ENCODE measurements at places on chromosomes 6 and 20.

- DNase-seq: no peak
Observed at GRCh38 chr6:108904741-108905140, 56.5 kb downstream of the ARMC2 start.

- peak; percentile 53 for DNase-seq
Observed at GRCh38 chr6:31737315-31737990, 1.1 kb upstream of the CLIC1 start.

DNA sequence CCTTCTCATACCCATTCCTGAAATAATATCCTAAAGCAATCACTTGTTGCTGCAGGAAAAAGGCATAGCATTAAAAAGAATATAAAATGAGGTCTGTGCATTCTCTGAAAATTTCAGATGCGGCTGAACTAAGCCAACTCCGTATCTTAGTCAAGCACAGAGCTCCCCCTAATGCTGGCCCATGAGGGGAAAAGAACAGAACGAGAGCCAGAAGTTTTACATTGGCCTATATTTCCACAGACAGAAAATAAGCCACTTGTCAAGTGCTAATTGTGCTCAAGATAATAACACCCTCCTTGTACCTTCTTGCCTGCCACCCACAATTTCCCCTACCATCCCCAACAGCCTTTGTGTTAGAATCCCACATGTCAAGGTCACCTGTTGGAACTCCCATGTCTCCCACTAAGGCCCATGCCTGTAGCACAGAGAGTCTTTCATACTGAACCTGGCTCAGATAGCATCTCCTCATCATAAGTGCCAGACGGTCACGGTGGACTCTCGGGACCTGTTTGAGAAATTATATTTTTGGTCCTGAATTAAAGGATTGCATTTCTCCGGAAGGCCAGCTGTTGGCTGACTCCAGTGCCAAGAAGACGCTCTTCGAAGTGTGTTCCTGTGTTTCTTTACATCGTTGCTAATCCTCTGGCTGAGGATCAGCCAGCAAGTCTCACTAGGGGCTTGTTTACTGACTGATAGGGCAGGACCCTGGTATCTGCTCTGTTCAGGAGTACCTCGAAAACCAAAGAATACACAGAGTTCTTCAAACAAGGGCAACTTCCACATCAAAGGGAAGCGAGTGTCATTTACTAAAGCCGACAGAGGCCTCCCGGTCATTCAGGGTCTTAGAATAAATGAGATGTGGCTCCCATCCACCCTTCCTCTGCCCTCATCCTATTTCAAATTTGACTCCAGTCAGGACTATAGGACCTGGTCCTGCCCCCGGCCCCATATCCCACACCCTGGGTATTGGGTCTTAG lies 183.4 kb upstream of the FBXL4 start:
- DNase-seq: peak; percentile 1

- peak; percentile 85 for DNase-seq
Observed at GRCh38 chr20:47181056-47181862, 175.2 kb downstream of the ZMYND8 start.

DNA sequence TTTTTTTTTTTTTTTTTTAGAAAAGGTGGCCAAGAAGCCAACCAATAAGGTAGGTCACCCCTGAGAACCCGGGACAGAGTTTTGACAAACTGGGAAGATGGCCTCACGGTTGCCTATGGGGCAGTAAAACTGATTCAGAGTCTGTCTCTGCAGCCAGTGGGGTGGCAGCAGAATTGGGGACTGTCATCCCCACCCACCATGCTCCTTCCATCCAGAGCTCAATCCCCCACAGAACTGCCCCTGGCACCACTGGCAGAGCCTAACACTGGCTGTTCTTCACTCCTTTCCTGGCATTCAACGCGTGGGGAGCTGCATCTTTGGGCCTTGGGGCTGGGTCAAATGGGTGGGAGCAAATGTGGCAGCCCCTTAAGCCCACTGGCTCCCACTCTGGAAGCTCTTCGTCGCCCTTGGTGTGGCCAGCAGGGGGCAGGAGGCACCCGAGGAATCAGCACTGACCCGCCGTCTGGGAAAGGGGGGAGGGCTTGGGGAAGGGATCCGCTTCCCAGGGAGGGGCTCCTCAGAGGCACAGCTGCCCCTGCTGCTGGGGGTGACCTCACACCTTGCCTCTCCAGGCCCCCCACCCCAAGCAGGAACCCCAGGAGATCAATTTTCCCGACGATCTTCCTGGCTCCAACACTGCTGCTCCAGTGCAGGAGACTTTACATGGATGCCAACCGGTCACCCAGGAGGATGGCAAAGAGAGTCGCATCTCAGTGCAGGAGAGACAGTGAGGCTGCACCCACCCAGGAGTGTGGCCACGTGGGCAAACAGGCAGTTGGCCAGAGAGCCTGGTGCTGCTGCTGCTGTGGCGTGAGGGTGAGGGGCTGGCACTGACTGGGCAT lies 10.4 kb downstream of the CD40 start:
- DNase-seq: peak; percentile 25

- no peak for DNase-seq
Observed at GRCh38 chr20:50909413-50909812, 21.8 kb downstream of the ADNP start.

- DNase-seq: no peak
Observed at GRCh38 chr20:58716476-58717277, 24.1 kb downstream of the NPEPL1 start.

DNA sequence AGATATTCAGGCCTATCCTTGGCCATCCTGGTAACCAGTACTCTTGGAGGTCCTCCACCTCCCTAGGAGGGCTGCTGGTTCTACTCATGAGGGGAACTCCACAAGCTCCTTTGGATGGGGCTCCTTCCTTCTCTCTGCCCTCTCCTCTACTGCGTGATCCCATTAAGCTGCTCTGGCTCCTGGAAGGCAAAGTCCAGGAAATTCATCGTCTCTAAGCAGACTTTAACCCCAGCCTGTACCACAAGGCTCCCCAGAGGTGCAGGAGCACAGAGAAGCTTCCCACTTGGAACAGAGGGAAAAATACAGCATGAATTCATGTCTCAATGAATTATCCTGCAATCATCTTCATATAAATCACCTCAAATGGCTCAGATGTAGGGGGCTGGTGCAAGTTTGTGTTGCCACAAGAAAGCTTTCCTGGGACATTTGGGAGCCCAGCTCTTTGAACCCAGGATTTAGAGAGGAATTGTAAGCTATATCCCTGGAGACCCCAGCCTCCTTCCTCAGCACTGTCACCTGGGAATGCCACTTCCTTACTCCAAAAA lies 355.4 kb downstream of the CDC5L start:
- DNase-seq: no peak

DNA sequence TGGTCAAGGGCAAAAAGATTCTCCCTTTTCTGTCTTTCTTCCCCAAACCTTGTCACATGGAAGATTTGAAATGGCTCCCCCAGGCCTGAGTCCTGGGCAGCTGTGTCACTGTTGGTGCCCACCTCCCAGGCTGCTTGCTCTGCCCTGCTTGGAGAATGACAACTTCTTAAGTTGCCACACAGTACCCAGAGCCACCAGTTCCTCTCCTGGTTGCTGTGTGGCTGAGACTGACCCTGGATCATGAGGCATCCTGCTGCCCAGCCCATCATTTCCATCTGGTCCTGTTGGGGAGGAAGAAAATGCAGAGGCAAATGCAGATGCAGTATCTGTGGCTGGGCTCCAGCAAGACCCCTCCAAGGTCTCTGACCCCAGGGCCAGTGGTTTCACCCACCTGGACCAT lies 113.7 kb downstream of the PHACTR3 start:
- no peak for DNase-seq

- peak; percentile 28 for DNase-seq
Observed at GRCh38 chr6:89475634-89476033, 42.7 kb downstream of the ANKRD6 start.

- peak; percentile 77 for DNase-seq
Observed at GRCh38 chr6:104527761-104528415, 331.8 kb downstream of the HACE1 start.

GRCh38 chr6:111666847-111667246 lies 61.2 kb upstream of the TRAF3IP2 start:
- peak; percentile 35 for DNase-seq

DNA sequence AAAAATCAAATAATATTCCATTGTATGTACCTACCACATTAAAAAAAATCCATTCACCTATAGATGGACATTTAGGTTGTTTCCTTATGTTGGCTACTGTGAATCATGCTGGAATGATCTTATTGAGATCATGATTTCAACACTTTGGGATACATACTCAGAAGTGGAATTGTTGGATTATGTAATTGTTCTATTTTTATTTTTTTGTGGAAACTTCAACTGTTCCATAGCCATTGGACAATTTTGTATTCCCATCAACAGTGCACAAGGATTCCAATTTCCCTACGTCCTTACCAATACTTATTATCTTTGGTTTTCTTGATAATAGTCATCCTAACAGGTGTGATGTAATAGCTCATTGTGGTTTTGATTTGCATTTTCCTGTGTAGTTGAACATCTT lies 834.0 kb downstream of the MAFB start:
- no peak for DNase-seq

- DNase-seq: no peak
Observed at GRCh38 chr20:4444404-4444803, 277.3 kb upstream of the PRND start.

GRCh38 chr6:169926617-169927417 lies 175.4 kb downstream of the ERMARD start:
- no peak for DNase-seq

DNA sequence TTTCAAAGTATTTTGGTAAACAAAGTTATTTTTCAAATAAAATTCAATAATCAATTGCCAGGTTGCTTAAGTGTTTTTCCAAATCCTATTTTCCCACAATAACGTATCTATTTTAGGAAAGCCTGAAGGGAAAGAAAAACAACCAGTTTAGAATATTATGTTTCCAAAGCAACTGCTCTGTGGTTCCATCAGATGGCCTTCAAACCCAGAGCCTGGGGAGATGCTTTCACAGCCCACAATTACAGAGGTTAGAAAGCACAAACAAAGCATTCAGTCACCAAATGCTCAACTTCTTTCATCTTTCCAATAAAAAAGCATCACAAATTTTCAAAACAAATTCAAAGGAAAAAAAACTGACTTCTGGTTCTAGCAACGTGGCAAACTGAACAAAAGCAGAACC lies 66.0 kb downstream of the ELOVL5 start:
- DNase-seq: peak; percentile 67

DNA sequence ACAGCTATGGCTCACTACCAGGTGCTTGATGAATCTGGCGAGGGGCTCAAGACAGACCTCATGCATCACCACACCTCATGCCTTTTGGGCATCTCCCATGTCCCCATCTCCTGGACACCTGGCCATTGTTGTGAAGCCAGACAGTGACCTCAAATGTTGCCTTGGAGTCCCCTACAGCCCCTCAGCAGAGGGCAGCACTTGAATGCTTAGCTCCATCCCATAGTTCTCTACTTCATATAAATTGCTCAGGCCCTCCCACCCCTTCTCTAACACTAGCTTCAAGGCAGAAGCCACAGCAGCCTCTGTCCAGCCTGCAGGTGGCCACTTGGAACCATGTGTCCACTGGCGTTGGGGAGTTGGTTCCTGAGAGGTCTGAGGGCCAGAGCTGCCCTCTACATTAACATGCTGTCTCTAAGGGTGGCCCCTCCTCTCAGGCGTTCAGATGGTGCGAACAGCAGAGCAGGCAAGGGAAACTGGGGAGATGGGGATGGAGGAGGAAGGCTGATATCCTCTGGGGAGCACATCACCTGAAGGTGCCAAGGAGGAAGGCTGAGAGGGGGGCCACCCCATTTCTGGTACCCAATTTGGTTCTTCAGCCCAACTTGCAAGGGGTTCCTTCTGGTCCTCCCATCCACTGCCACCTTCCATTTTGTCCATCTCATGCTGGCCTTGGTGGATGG lies 31.3 kb downstream of the MOCS1 start:
- no peak for DNase-seq

GRCh38 chr6:82971877-82972460 lies 93.7 kb downstream of the UBE3D start:
- no peak for DNase-seq

DNA sequence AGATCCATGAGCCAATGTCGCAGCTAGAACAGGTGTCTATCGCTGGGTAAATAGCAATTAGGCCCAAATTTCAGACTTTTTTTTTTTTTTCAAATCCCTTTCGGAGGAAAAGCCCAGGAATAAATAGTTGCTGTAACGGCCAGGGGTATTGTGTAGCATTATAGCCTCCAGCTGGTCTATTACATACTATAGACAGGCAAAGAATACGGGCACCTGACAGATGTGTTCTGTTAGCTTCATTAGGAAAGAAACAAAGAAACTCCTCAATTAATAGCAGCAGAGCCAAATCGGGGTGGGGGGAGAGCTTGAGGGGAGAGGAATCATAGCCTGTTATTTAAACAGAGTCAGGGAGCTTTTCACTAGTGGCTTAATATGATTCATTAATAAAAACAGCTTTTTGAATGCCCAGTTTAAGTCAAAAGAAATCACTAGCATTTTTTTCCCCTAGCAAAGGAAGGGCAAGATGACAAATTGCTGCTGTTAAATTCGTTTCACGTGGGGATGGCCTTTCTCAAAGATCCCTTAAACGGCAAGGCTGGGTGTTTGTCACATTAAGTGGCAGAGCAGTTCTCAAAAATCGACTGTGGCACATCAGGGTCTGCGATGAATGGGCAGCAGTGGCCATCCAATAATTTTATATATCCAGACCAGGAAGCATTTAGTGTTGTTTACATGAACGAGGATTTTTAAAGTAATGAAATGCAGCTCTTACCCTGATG lies 139.4 kb downstream of the ID4 start:
- DNase-seq: no peak

DNA sequence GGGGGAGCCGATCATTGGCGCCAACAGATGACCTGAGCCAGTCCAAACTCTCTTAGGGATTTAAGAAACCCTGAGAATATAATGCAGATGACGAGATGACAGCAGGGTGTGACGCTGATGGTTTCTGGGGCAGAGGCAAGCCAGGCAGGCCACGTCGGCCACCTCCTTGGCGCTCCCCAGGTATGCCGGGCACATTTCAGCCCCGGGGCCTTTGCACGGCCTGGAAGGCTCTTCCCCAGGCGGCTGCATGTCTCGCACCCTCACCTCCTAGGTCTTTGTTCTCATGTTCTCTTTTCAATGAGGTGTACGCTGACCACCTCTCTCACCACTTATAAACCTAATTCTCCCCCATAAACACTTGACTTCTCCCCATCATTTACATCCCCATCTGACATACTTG lies 64.9 kb downstream of the RBM38 start:
- DNase-seq: no peak

DNA sequence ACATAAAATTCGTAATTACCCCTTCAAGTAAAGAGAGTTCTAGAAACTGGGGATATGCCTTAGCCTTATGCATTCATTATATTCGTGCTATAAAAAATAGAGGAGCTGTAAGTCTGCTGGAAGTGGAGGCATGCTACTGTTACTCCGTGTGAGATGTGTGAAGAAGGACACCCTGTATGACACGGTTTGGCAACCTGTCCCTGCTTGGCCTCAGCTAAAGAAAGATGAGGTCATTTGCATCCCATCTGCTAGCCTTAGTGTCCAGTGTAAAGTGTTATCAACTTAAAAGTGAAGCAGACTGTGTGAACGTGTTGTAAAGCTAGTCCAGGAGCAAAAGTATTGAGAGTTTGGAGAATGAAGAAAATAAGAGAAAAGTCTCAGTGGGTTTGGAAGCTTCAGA lies 135.1 kb upstream of the RAB32 start:
- DNase-seq: no peak

All from choroid plexus epithelial cell (primary cell).